ENCODE measurements at places on chromosomes 4 and X. TPM values are rescaled to one million over a fixed set of nuclear protein-coding genes. Genes with fewer than 3 reads are reported as not detected.

Gene F8
- 5.6 TPM for total RNA-seq

Gene ARL9
- total RNA-seq = 0.28 TPM

Gene SYTL4
- total RNA-seq = 5.5 TPM

Gene PRSS48
- not detected for total RNA-seq

Gene IGSF1
- not detected for total RNA-seq

Gene CXCL8
- 29.5 TPM for total RNA-seq

Gene STK32B
- total RNA-seq = 3.3 TPM

Measured in smooth muscle cell of bladder (primary cell).